Cortex of kidney (tissue), 1 donor: ENCODE measurements at places on chromosomes 6 and 20.

GRCh38 chr20:47598911-47599744 is 97.4 kb downstream of the NCOA3 start:
- DNase-seq = no peak

GRCh38 chr6:25579902-25580495 is 72.0 kb upstream of the SCGN start:
- DNase-seq = no peak

DNA sequence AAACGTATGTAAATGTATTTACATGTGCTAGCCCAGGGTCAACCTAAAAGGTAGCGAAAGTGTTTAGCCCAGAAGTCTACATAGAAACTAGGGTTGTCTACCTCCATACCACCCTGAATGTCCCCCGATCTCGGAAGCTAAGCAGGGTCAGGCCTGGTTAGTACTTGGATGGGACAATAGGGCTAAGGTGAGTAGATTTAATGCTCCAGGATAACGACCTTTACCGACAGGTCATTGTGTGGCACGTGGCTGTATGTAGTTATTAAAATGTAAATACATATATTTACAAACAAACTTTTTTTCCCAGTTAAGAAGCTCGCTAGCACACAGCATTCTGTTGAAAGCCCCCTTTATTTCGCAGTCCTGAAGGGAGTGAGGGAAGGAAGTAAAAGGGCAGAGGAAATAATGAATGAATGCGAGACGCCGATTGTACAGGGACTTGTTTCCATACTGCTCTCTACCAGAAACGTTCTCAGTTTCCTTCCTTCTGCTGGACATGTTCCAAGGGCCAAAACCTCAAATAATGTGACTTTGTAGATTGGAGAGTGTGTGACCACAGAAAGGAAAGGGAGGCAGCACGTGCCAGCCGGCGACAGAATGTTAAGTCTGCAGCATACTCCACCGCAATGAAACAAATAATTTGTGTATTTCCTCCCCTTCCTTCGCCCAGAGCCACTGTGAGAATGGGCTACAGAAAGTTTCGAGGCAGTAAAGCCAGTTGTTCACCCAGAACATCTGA is 612 bp downstream of the ADAT2 start:
- DNase-seq = no peak

DNA sequence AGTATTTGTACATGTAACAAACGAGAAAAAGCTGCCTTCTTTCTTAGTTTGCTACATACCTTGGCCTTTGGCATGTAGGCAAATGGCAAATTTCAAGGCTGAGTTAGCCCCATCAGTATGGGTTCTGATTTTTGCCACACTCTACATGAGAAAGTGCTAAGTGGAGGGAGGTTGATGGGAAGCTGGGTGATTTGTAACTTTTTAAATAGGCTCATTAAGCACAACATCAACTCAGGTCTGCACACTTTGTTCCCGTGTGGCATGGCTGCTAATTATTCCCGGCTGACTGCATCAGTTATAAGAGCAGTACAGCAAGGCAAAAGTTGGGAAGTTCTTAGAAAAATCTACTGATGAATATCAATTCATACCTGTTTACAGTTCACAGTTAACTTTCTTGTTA is 172.8 kb upstream of the MAP3K7 start:
- DNase-seq = no peak

GRCh38 chr20:37273988-37274387 is 12.4 kb upstream of the GHRH start:
- no peak for DNase-seq

DNA sequence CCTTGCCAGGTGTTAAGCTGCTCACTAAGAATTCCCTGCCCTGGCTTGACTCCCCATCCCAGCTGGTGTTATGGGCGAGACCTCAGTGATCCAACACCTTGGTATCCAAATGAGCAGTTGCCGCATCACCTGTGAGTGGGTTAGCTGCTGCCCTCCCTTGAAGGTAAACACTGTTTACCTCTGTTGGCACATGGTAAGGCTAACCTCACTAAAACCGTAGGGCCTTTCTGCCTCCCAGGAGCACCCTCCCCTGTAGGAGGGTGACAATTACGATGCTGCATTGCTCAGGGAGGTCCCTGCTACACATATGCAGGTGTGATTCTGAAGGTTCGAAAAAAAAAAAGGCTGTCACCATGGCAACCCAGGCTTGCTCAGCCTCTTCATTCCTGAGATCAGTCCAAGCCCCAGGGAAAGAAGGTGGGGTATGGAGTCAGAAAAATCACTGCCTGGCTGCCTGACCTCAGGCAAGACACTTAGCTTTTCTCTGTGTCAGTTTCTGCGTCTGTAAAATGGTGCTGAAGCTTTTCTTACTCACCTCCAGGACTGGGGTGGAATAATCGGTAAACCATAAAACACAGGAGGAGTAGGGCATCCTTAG is 19.5 kb downstream of the PNPLA1 start:
- no peak for DNase-seq
